Activated CD4-positive, alpha-beta memory T cell treated with anti-CD3 and anti-CD28 coated beads, Interleukin-2, amount 10 ng/mL, durations not matched to agents 7 days and 5 days (primary cell): ENCODE measurements at places on chromosomes 1 and 21. TPM values are rescaled to one million over a fixed set of nuclear protein-coding genes. Genes with fewer than 3 reads are reported as not detected.

DNA sequence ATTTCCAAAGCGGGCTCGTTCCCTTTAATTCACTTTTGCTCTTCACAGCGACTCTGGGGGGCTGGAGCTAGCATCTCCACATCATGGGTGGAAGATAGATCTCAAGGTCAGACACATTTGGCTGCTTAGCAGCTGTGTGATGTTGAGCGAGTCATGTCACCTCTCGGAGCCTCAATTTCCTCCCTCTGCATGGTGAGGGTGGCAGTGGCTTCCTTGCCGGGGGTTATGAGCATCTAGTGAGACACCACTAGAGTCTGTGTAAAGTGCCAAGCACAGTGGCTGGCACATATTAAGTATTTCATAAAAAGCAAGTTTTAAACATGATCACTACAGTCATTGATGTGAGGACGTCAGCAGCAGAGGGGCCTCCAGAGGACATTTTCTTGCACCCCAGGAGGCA, 16.9 kb upstream of the ECE1 start:
- DNase-seq: no peak

GRCh38 chr1:11738783-11739182, 2.8 kb downstream of the AGTRAP start:
- no peak for DNase-seq

The HSPA6 gene
- total RNA-seq: 0.91 TPM

The MX1 gene
- 702 TPM for total RNA-seq

The CLEC20A gene
- not detected for total RNA-seq
